Activated T-helper 2 cell treated with anti-CD3 and anti-CD28 coated beads, Interferon-gamma antibody, Interleukin-2, Interleukin-4, amounts not matched to agents 10 μg/mL and 5 μg/mL and 100 μg/mL, durations not matched to agents 14 hours and 24 hours and 36 hours (primary cell): ENCODE measurements at places on chromosomes 2 and 18. TPM values are rescaled to one million over a fixed set of nuclear protein-coding genes. Genes with fewer than 3 reads are reported as not detected.

The PTPRN gene
- 1.1 and 1.6 TPM in 2 replicates for total RNA-seq

The EML6 gene
- 0.23 and 0.25 TPM in 2 replicates for total RNA-seq

The REG3G gene
- total RNA-seq, result not detected in 2 replicates

The PAIP2B gene
- total RNA-seq, result 0.84 and 0.94 TPM in 2 replicates

The COA5 gene
- 20.9 and 23.9 TPM in 2 replicates for total RNA-seq

The TMEFF2 gene
- total RNA-seq, result not detected in 2 replicates

The COBLL1 gene
- 0.11 and 0.14 TPM in 2 replicates for total RNA-seq

The PDCD1 gene
- 42.0 and 44.7 TPM in 2 replicates for total RNA-seq

The IL37 gene
- not detected in 2 replicates for total RNA-seq

The PCARE gene
- total RNA-seq, result not detected in 2 replicates

The CAPN14 gene
- total RNA-seq, result 0.18 and 0.27 TPM in 2 replicates

The SCN3A gene
- 0.05 TPM in 1 of 2 replicates, not detected in the other for total RNA-seq

The TEX44 gene
- total RNA-seq, result not detected in 2 replicates

The EPC2 gene
- total RNA-seq, result 24.6 and 25.4 TPM in 2 replicates

The POMC gene
- 5.8 and 6.7 TPM in 2 replicates for total RNA-seq

The THSD7B gene
- not detected in 2 replicates for total RNA-seq

The IL36A gene
- total RNA-seq, result 0.34 TPM in 1 of 2 replicates, not detected in the other

The SERPINB4 gene
- not detected in 2 replicates for total RNA-seq

The ANKRD30B gene
- not detected in 2 replicates for total RNA-seq

The TPO gene
- not detected in 2 replicates for total RNA-seq

The AOX1 gene
- not detected in 2 replicates for total RNA-seq

The SALL3 gene
- not detected in 2 replicates for total RNA-seq

The MYOM1 gene
- 0.62 and 2.4 TPM in 2 replicates for total RNA-seq

The DSEL gene
- 0.05 TPM in 1 of 2 replicates, not detected in the other for total RNA-seq

The TRIM43 gene
- 0.11 and 0.25 TPM in 2 replicates for total RNA-seq

The CD302 gene
- total RNA-seq, result 1.1 and 1.5 TPM in 2 replicates

The TWIST2 gene
- total RNA-seq, result not detected in 2 replicates

The CD8B2 gene
- not detected in 2 replicates for total RNA-seq

The IL36B gene
- not detected in 2 replicates for total RNA-seq

The SCYGR8 gene
- total RNA-seq, result not detected in 2 replicates

The ASTL gene
- total RNA-seq, result 1.3 and 1.5 TPM in 2 replicates

The CYP20A1 gene
- total RNA-seq, result 21.0 and 23.2 TPM in 2 replicates

The GPR35 gene
- 24.9 and 27.4 TPM in 2 replicates for total RNA-seq

The CLEC4F gene
- total RNA-seq, result 0.11 TPM in 1 of 2 replicates, not detected in the other

The TXNDC2 gene
- total RNA-seq, result 0.21 and 0.39 TPM in 2 replicates

The SIX2 gene
- total RNA-seq, result not detected in 2 replicates
